OCI-LY7 (cell line): ENCODE measurements at places on chromosomes 5 and 9.

- no peak for DNase-seq
Observed at GRCh38 chr5:53944981-53945380, 365.4 kb downstream of the ARL15 start.

- DNase-seq: no peak
Observed at GRCh38 chr9:21402386-21403251, 6.3 kb upstream of the IFNA8 start.

GRCh38 chr5:119876522-119876921 lies 247.2 kb downstream of the FAM170A start:
- no peak for DNase-seq

DNA sequence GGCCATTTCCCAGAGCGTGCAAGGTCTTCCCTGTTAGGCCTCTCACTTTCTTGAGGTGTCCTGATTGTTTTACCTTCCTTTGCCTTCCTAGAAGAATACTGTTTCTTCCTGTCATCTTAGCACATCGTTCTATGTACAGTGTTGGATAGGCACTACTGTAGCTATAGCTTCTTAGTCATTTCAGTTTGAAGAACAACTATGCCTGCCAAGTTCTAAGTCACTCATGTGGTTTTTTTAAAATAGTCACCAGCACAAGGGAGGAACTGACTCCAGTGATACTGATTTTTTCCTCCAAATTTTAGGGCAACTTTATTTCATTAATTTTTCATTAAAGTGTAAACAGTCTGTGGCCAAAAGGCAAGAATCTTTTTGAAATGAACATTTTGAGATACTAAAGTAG lies 122.4 kb upstream of the NR5A1 start:
- DNase-seq: no peak

DNA sequence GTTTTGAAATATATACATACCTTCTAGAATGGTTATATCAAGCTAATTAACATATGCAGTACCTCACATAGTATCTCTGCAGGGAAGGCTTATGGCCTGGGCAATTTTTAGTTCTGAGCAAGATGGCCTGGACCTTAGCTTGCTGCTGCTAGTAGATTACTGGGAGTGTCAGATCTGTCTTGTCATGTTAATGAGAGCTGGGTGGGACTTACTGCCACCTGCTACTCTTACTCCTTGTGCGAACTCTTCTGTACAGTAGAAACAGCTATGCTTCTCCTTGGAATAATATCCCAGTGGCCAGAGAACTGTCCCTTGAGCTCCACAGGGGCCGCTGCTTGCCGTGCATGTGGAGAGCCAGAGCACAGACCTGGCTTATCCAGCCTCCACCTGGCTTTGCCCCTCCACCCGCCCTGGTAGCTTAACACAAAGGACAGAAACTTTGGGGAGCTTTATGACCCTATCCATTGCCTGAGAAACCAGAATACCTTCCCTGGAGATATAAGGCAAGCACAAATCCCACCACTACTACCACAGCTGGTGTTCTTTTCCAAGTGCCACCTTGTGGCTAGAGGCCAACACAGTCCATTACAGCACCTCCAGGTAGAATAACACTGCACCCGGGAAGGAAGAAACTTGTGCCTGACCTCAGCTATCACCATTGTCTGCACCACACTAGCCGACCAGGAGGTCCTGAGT lies 74.4 kb upstream of the RUSC2 start:
- DNase-seq: no peak

DNA sequence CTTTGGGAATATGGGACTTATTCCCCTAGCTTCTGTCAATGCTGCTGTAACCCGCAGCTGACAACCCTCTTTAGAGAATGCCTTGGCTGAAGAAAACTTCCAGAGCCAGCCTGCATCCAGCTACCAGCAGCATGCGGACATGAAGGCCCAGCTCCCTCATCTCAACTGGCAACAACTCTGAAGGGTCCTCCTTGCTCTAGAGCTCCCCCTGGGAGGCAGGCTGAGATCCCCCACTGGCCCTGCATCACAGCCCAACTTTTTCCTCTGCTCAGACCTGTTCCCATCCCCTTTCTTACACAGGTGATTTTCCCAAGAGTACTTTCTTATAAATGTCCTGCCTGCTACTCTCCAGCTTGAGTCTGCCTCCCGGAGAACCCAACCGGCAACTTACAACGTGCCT lies 18.7 kb upstream of the WNT8A start:
- no peak for DNase-seq

- no peak for DNase-seq
Observed at GRCh38 chr5:59134471-59135163, 551.7 kb downstream of the RAB3C start.

DNA sequence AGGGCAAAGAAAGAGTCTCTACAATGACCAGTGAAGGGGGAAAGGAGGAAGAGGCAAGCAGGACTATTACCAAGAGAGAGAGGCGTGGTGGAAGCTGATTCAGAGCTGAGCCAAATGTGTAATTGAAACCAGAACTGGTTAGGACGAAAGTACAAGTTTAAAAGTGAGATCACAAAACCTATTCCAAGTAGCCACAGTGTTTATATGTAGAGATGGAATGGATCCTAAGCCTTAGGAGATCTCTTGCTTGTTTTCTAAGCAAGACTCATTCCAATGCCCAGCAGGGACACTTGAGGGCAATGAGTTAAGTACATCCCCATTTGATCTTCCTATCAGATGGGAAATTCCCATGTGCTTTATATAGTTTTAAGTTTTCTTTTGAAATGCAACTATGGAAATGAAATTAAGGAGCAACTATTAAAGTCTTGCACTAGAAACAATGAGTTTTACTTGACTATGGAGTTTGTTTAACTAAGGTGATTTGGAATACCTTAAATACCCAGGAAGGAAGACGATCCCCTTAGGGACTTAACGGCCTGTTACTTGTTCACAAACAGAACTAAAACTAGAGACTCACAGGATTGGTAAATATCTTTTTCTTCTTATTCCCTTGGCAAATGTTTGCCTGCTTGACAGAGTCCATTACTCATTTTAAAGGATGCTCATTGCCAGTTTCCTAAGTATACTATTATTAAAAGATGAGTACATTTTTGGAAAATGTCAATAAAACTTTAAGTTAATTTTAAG lies 51.1 kb upstream of the SNX2 start:
- no peak for DNase-seq

DNA sequence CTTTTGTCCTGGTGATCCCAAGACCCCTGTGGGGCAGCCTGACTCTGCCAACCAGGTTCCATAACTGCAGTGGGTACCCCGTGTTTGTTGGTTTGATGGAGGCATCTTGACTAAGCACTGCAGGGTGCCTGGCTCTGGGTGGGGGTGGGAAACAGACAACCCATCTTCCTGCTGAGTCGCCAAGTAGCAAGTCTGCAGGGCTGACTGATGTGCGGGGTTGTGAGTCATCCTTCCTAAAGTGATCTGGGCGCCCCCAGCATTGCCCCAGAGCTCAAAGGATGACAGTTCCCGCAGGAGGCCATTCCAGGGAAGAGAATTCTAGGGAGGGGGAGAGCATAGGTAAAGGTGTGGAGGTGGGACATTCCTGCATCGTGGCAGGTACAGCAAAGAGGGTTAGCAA lies 23.5 kb downstream of the DAB2IP start:
- no peak for DNase-seq

- no peak for DNase-seq
Observed at GRCh38 chr9:86500667-86501435, 146.6 kb upstream of the TUT7 start.

GRCh38 chr9:123011878-123012528 lies 21.5 kb upstream of the GPR21 start:
- DNase-seq: no peak

DNA sequence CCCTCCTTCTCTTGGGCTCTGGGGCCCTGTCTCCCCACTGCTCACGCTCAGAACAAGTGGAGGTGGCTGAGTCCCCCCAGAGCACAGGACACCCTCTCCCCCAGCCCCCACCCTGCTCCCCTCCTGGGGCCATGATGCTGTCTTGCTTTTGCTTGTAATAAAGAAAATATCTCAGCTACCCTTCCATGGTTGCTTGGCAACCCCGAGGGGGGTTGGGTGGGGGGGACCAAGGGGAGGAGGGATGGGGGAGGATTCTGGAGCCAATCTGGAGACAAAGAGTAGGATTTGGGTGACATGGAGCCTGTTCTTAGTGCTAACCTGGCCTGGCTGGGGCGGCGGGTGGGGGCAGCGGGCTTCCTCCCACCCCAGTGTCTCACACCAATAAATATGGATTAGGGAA lies 16.1 kb upstream of the CERCAM start:
- no peak for DNase-seq

- DNase-seq: no peak
Observed at GRCh38 chr9:21255538-21256212, 15.9 kb upstream of the IFNA14 start.

GRCh38 chr5:172659570-172659908 lies 18.5 kb downstream of the NEURL1B start:
- DNase-seq: no peak

DNA sequence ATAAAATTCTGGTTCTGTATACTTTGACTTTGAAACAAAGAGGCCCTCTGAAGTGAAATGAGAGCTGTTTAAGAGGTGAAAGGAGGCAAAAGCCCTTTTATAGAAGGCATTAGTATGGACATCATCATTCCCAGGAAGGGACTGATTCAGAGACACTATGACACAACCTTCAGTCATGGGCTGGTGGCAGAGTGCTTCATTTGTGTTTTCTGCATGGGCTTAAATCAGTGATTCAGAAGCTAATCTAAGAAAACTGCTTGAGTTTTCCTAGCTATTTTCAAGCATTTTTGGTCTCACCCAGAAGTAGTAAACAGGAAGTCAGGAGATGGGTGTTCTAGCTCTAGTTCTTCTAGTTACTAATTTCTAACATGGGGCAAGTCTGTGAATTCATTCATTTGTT lies 288.9 kb downstream of the TRPM3 start:
- no peak for DNase-seq
